DND-41 (cell line): ENCODE measurements at places on chromosomes 4 and X.

DNA sequence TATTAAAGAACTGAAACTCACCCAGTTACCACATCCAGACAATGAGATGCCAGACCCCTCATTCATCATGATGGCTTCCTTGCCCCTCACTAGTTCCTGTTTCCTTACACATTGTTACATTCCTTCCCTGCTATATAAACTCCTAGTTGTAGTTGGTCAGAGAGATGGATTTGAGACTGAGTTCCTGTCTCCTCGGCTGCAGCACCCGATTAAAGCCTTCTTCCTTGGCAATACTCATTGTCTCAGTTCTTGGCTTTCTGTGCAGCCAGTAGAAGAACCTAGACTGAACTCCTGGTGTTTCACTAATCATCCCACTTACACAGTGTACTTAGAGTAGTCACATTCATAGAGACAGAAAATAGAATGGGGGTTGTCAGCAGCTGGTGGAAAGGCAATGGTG lies 324.7 kb downstream of the TRIML1 start:
- no peak for DNase-seq

GRCh38 chr4:76486588-76487276 lies 51.7 kb downstream of the SHROOM3 start:
- no peak for DNase-seq

DNA sequence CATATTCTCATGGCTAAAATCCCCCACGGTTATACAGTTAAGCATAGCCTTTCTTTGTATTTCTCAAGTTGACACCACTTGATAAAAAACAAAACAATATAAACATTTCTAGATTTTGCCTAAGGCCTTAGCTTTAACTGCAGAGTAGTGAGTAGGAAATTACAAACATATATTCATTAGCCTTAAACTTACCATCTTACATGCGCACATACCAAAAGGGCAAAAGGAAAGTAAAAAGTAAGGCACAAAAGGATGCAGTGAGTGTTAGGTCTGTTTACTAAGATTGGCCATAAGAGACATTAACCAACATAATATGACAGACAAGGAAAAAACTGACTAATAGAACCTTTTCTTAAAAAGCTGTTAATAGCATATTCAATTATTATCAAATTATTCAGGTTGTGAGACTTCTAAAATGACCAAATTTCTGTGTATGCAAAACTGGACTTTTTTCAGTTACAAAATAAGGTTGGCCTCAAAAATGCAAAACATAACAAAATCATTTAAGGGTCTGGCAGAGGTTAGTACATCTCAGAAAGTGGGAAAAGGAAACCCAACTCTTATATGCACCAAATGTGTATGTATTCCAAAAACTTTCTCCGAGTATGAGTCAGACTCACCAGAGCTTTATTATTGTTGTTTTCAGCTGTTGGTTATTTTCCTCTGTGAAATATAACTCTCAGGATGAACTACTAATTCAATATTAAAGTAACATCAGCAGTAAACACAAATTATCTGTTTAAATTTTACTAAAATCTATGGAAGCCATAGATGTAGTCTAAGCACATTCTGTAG lies 39.9 kb downstream of the SEPSECS start:
- DNase-seq = no peak

GRCh38 chr4:61540944-61541343 lies 340.8 kb downstream of the ADGRL3 start:
- no peak for DNase-seq

- no peak for DNase-seq
Observed at GRCh38 chr4:105225500-105225899, 78.8 kb downstream of the TET2 start.

GRCh38 chr4:153421941-153422340 lies 44.2 kb upstream of the TMEM131L start:
- no peak for DNase-seq

GRCh38 chr4:172515266-172515879 lies 653.2 kb upstream of the GALNT7 start:
- DNase-seq = no peak

DNA sequence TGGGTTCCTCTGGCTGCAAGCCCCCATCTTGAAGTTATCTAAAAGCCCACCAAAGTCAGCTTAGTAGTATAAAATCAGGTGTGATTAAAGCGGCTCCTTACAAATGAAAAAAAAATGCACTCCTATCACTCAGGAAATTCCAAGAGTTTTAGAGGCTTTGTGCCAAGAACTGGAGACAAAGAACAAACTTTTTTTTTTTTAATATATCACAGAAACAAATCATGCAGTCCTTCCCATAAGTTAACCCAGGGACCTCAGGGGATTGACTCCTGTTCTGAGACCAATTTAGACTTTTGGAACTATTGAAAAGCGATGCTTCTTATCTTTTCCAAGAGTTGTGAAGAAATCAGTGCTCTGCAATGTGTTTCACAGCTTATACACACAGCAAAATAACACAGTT lies 53.6 kb downstream of the HHIP start:
- DNase-seq = no peak
